ENCODE measurements at places on chromosomes 7 and 10.

- no peak for DNase-seq
Measured at GRCh38 chr10:6748981-6749635, 169.0 kb upstream of the PRKCQ start.

DNA sequence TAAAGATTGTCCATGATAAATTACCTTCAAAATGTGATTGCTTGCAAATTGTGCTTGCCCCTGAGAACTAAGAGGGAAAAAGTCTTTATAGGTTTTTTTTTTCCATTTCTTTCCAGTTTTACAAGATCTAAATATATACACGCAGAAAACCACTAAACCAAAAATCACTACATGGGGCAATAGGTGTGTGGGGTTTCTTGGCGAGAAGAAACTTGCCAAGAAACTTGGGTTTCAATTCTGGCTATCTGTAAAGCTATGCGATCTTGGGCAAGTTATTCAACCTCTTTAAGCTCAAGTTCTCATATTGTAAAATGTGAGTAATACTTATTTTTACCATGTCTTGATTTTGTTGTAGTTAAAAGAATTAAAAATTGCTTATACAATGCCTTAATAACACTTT, 17.0 kb downstream of the CUBN start:
- DNase-seq = no peak

GRCh38 chr7:158019726-158020705, 567.6 kb downstream of the PTPRN2 start:
- DNase-seq = no peak

- no peak for DNase-seq
Measured at GRCh38 chr7:102860351-102860811, 52.4 kb upstream of the LRRC17 start.

- no peak for DNase-seq
Measured at GRCh38 chr7:149855361-149856305, 17.5 kb downstream of the ZNF862 start.

DNA sequence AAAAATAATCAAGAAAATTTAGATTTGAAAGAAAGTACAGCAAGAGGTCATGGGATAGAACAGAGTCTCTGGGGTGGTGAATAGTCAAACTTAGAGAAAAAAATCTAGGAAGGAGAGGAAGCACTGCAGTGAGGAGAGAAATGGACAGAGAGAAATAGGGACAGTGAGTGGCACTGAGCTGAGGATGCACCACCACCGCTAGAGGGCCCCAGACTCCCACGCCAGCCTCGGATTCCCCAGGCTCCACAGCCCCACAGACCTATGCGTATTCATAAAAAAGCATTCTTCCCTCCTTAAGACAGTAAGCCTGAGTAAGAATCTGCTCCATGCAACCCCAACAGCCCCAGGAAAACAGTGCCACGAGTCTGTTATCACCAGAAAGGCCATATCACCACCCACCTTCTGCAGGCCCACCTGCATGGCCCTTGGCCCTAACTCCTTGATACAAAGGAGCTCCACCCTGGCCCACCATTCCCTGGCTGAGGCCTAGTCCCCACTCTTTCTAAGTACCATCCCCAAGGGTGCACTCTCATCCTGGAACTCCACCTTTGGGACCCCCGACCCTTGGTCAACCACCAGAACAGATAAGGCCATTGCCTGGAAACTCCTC, 91.0 kb downstream of the ALOX5 start:
- peak; percentile 85 for DNase-seq

DNA sequence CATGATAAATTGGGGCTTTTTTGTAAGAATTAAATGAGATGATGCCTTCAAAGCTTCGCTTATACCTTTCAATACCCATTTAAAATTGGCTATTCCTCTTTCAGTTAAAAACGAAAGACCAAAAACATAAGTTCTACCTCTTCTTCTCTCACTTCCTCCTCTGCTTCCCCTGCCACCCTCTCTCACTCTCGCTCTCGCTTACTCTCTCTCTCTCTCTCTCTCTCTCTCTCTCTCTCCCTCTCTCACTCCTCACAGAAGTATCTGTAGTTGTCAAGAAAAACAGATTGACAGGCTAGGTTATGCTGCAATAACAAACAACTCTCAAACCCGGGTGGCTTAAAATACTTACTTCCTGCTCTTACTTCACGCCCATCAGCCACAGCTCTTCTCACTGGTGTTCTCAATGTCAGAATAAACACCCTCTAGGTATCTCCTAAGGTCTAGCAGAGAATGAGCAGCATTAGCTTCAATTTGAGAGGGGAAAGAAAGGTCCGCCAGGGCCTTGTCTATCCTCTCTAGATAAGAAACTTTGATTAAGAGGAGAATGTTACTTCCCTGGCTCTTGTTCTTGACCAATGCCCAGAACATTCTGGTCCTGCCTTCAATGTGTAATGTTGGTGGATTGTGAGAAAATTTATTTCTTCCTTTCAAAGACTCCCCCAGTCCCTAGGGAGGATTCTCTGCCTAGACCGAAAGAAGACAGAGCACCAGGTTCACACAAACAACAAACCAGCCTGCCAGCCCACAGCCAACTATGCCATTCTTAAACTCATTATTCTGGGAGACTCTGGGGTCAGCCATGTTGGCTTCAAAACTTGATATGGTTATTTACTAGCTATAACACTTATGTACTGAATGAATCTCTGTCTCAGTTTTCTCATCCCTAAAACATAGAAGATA, 1028.7 kb downstream of the XPNPEP1 start:
- no peak for DNase-seq

- DNase-seq = no peak
Measured at GRCh38 chr7:523347-524336, 4.0 kb upstream of the PDGFA start.

DNA sequence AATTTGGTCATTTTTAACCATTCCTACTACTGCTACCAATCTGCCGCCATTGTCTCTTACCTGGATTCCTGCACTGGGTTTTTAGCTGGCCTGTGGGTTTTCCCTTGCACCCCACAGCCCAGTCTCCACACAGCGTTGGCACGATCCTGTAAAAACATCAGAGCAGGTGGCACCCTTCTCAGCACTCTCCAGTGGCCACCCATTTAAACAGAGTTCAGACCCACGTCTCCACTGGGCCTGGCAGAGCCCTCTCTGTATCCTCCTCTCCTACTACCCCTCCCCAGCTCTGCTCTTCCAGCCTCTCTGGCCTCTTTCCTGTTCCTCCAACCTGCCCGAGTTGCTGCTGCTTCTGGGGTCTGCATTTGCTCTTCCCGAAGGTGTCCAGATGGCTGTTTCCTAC, 259.4 kb downstream of the SDK1 start:
- no peak for DNase-seq

- no peak for DNase-seq
Measured at GRCh38 chr7:100723732-100724275, 3.5 kb downstream of the EPO start.

- DNase-seq = no peak
Measured at GRCh38 chr7:50376056-50376820, 71.7 kb downstream of the IKZF1 start.

GRCh38 chr7:105245398-105246114, 143.2 kb downstream of the SRPK2 start:
- DNase-seq = no peak

- DNase-seq = no peak
Measured at GRCh38 chr7:45065031-45065995, 23.5 kb downstream of the NACAD start.

- DNase-seq = no peak
Measured at GRCh38 chr10:123445261-123445775, 220.8 kb upstream of the GPR26 start.

GRCh38 chr7:4633012-4633411, 49.1 kb upstream of the FOXK1 start:
- DNase-seq = no peak

DNA sequence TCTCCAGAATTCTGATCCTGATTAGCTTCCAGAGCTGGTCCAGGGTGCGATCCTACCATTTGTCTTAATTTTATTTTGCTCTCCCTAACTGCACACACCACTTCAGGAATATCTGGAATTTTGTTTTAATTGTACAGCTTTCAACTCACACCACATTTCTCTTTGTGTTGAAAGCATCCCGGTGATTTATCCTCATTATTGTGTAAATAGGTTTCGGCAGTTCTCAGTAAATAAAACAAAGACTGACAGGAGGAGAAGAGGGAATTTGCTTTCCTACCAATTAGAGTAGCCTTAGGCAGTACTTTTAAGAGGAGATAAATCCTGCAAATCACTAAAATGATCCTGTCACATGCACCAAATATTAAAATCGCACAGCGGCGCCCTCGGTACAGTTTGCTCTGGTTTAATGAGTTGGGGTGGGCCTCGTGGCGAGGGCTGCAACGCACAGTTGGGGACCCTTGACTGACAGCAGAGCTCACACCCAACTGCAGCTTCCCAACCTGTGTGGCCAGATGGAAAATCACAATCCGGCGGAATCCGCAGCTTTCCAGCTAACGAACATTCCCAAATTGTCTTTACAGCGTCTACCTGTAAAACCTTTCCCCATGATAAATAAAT, 62.6 kb downstream of the EBF3 start:
- DNase-seq = no peak

- DNase-seq = no peak
Measured at GRCh38 chr10:21261842-21262294, 263.6 kb downstream of the SKIDA1 start.

DNA sequence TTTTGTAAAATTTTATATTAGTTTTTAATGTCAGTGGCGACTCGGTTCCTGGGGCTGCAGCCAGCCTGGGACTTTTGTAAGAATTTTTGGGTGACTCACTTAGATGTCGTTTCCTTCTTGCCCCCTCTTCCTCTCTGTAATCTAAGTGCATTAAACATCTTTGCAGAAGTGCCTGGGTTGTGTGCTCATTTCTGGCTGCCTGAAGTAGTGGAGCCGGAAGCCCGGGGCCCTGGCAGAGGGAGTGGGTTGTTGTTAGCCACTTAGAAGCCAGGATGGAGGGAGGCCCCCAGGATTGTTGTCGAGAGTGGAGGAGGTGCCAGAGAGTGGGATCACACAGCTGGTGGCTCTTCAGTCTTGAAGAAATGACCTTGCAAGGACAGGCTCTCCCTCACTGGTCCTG, 11.0 kb upstream of the TRIM8 start:
- no peak for DNase-seq

DNA sequence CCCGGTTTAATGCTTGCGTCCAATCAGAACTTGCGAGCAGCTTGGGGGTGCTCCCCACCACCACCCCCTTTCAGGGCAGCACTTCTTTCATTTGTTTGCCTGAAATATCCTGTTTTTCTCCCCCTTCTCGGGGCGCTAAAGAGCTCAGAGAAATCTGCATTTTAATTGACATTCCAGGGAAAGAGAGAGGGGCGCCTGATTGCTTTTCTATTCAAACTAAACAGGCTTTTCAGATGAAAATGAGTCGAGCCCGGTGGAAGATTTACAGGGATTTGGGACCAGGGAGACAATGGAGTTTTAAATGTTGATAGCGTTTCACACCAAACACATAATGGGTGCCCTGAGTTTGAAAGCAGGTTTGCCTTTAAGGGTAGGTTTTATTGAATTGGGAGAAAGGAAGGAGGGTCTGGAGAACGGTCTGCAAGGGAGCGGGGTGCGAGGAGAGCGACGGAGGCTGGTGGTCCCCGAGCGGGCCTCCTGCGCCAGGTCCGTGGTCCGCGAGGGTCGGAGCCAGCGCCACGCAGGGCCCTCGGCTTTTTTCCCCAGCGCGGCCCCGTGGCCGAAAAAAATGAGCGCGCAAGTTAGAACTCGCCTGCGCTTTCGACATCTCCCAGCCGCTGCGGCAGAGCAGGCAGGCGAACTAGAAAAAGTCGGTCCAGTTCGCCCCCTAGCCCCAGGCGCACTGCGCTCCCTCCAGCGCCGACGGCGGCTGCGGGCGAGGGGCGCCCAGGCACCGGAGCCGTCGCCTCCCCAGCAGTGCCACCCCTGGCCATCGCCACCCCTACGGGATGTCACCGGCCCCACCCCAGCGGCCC, 1.3 kb downstream of the FGFR2 start:
- no peak for DNase-seq

- DNase-seq = no peak
Measured at GRCh38 chr10:122490268-122490667, 28.9 kb downstream of the HTRA1 start.

DNA sequence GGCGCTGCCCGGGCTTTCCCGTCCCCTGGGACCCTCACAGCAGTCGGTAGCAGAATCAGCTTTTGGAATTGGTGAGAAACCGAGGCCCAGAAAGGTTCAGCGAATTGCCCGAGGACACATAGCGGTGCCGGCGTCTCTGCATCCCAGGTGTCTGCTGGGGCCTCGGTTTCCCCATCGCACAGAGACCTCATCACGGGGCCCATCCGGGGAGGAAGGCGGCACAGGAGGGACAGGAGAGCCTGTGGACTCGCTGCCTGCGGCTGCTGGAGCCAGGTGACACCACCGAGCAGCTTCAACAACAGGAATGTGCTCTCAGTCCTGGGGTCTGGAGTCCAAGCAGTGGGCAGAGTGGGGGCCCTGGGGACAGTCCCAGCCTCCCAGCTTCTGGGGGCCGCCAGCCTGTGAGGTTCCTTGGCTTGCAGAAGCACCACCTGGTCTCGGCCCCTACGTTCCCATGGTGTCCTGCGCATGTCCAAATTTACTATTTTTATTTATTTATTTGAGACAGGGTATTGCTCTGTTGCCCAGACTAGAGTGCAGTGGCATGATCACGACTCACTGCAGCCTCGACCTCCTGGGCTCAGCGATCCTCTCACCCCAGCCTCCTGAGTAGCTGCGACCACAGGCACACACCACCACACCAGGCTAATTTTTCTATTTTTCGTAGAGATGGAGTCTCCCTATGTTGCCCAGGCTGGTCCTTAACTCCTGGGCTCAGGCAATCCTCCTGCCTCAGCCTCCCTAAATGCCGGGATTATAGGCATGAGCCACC, 539 bp upstream of the COX19 start:
- no peak for DNase-seq

GRCh38 chr10:90959826-90960225, 38.9 kb upstream of the ANKRD1 start:
- no peak for DNase-seq
